Anterior cingulate cortex (tissue), 58 donors: ENCODE measurements at places on chromosomes 16 and 17.
A peak's percentile ranks its signal among the peaks of the same experiment; 100 is the strongest.

DNA sequence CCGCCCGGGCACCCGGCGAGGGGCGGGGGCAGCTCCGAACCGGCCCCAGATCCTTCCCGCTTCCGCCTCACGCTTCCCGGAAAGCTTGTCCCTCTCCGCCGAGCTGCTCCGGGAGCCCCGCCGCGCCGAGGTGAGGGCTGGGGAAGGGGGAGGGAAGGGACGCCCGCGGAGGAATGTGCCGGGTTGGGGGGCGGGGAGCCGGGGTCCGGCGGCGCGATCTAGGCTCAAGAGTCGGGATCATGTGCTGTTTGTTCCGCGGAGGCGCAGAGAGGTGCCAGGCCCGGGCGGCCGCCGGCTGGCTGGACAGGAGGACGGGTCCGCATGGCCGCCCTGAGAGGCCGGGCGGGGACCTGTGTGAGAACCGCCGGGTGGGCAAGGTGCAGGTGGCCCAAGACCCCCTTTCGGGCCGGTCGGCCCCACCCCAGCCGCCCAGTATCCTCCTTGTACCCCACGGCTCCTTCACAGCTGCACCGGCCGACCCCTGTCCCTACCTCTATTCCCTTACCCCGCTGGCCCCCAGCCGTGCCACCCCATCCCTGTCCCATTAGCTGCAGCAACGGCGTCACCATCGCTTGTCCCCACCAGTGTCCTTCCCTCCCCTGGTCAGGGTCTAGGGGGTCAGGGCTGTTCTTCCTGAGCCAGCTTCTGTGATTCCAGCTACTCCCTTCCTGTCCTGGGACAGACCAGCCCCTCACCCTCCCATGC lies 429 bp downstream of the KIF1C start:
- DNase-seq: peak; percentile 40

- no peak for DNase-seq
These were observed 24.4 kb downstream of the GLP2R start for GRCh38 chr17:9850151-9850550.

DNA sequence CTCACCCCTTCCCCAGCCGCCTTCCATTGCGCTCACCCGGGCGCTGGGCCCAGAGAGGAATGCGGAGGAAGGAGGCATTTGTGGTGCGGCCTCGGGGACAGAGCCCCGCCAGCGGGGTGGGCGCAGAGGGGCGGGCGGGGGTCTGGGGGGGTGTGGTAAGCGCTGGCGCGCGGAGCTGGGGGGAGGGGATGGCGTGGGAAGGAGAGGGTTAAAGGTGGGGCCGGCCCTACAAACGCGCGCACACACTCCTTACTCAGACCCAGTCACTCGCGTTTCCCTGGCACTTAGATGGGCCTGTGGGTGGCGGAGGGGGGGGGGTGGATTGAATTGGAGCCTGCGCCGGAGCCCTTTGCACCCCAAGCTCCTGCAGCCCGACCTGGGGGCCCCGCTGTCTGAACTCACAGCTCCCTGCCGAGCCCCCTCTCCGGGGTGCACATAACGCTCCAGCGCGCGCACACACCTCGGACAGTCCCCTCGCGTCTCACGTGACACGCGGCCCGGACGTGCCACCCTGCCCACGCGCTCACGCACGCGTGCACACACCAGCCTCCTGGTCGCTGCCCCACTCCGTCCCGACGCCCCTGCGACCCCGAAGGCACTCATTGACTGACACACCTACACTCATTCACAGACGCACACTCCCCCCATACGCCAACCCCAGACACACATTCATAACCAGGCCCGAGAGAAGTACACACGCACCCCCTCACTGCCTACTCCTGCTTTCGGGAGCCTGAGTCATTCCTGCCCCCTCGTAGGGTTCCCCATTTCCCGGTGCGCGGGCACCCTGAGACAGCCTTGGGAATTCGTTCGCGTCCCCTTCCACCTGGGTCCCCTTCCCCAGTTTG lies 844 bp downstream of the TBKBP1 start:
- peak; percentile 52 for DNase-seq

DNA sequence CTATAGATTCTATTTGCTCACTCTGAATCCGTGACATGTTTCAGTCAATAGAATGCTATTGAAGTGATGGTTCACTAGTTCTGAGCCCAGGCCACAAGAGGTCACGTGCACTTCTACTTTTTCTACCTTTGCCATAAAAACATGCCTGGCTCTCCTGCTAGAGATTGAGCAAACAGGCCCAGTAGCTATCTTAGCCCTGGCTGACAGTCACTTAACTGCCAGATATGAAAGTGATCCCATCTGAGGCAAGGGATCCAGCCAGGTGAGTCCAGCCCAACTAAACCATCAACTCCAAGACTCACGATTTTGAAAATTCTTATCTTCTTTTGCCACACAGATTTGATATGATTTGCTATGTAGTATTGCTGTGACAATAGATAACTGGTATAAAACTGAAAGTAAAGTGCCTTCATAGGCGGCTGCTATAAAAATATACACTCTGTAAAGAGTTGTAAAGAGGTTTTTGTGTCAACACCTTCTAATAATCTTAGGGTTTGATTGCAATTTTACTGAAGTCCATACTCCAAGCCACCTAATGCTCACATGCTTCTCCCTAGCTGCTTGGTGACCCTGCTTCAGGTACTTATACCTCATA lies 937.7 kb upstream of the SOX9 start:
- DNase-seq: no peak

GRCh38 chr17:37458805-37459204 lies 30.9 kb upstream of the DUSP14 start:
- DNase-seq: no peak

DNA sequence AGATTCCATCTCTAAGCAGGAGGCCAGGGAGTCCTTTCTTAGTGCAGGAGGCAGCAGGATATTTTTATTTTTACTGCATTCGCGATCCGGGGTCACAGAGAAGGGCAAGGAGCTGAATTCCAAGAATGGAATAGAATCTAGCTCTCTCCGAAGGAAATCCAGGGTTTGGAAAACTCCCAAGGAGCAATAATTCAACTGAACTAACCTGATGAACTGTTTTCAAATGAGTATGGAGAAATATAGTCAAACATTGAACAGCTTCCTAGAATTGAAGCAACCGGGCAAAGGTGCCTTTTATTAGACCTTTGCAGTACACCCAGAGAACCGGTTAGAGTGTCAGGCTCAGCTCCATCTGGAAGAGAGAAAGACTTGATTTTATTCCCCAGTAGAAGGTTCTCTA lies 120.7 kb upstream of the MAF start:
- no peak for DNase-seq

GRCh38 chr16:4574919-4575705 lies 19.0 kb downstream of the C16orf96 start:
- DNase-seq: no peak

DNA sequence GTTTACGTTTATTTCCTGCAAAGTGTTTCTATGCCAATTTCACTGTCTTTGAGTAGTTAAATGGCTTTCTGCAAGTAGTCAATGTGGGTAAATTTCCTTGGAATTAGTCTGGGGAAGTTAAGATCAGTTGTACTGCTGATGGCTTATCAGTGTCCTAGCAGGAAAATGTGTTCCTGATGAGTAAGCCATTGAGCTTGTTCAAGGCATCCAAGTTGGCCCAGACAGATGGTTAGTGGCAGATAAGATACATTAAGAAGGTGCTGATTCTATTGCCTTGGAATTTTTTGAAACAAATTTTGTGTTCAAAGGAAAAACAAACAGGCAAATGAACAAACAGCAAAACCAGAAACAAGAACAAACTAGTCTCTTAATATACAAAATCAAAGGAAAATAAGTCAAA lies 258.4 kb downstream of the MAP2K6 start:
- no peak for DNase-seq

DNA sequence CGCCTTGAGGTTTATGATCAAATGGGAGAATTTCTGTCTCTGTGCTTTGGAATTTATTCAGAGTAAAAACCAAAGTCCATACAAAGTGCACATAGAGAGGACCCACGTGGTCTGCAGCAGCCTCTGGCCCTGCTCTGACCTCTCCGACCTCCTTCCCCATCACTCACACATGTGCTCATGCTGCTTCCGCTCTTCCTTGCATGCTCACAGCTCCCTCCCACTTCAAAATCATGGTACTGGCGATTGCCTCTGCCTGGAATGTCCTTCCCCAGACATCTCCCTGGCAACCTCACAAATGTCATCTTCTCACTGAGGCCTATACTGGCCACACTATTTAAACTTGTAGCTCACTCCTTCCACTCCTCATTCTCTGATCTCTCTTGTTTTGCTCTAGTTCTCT lies 418.0 kb downstream of the CA10 start:
- DNase-seq: no peak

GRCh38 chr16:1363501-1364041 lies 11.8 kb downstream of the GNPTG start:
- DNase-seq: peak; percentile 19

GRCh38 chr17:43398724-43399595 lies at the start of gene ARL4D:
TSS of gene ARL4D (plus strand) at chr17:43398993. CDS start at chr17:43399733, 740 bp downstream.
- DNase-seq: peak; percentile 80

DNA sequence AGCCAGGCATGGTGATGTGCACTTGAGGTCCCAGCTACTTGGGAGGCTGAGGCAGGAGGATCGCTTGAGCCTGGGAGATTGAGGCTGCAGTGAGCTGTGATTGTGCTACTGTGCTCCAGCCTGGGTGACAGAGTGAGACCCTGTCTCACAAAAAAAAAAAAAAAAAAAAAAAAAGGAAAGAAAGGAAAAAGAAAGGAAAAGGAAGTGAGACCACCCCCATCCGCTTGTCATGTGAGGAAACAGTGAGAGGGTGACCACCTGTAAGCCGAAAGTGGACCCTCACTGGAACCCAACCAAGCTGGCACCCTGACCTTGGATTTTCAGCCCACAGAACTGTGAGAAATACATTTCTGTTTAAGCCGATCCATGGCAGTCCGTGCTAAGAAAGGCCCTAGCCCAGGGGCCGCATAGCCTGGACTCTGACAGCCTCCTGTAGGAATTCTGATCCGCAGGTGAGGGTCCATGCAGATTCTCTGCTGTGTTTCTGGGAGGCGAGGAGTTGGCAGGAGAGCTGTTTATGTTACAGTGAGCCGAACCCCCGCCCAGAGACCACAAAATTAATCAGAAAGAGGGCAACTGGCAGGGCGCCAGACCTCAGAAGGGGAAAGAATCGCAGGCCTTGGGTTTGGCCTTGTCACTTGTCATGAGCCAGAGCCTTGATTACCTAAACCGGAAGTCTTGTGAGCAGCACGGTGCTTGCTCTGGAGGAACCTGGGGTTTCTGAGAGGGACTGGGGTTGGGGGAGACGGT lies 945 bp downstream of the SGSH start:
- DNase-seq: no peak

DNA sequence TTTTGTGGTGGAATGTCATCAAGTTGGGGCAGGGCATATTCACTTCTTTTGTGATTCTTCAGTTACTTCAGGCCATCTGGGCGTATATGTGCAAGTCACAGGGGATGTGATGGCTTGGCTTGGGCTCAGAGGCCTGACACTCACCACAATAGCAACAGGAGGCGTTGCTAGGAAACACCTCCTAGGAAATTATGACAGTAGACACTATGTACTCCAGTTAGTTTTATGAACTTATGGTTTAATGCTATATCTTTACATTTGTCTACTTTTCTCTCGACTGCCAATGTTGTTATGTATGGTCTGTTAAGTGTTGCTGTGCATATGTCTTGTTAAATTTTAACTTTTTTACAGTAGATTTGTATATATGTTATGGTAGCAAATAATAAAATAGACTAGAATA lies 788.7 kb upstream of the GOT2 start:
- DNase-seq: no peak

GRCh38 chr16:11104168-11105037 lies 151.6 kb downstream of the SOCS1 start:
- DNase-seq: no peak

DNA sequence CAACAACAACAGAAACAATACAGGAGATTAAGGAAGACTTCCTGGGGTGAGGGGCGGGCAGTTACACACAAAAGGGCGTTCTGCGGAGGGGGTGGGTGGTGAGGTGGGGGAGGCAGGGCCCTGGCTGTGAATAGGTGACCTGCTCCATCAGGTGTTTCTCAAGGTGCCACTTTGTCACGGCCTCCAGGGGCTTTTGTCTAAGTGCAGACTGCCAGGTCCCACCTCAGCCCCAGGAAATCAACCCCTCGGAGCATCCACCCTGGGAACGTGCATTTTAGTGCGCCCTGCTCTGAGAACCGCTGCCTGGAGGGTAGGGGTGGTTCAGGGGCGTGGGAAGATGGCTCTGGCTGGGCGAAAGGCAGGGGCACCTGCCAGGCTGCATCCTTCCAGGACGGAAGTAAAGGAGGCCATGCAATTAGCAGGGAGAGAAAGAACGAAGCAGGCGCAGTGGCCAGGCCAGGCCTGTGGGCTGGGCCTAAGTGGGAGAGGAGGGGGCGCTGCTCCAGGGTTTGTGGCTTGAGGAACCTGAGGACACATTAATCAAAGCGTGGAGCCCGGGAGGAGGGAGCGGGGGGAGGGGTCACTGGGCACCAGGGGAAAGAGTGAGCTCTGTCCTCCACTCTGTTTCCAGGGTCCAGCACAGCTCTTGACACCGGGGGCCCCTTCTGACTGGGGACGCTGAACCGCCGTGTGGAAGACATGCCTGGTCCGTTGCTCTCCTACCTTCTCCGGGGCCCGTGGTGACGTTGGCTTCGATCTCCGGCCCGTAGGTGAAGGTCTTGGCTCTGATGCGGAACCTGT lies 49.4 kb upstream of the CDC42EP4 start:
- DNase-seq: no peak

GRCh38 chr16:9463461-9463860 lies 372.0 kb downstream of the HAPSTR1 start:
- no peak for DNase-seq

GRCh38 chr17:48127371-48128051 lies 19.9 kb downstream of the SNX11 start:
- DNase-seq: no peak

- no peak for DNase-seq
These were observed 237.1 kb downstream of the PARN start for GRCh38 chr16:14392960-14393359.

GRCh38 chr17:44338702-44339101 lies 6.4 kb upstream of the GRN start:
- DNase-seq: no peak

DNA sequence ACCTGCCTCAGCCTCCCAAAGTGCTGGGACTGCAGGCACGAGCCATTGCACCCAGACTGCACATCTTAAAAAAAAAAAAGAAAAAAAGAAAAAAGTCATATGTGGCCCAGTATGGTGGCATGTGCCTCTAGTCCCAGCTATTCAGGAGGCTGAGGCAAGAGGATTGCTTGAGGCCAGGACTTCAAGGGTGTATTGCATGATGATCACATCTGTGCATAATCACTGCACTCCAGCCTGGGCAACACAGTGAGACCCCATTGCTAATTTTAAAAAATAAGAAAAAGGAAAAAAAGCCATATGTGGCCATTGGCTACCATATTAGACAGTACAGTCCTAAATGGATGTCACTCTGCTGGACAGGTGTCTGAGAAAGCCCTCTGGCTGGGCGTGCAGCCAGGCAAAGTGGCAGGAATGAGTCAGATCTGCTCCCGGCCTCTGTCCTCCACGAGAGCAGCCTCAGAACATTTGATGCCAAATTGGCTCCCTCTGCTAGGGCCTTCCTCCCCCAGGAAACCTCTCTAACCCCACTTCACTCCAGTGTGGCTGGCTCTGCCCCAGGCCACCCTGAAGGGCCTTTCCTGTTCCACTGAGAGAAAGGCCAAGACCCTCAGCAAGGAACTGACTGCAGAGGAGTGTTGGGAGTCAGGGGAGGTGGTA lies 14.7 kb downstream of the CA7 start:
- DNase-seq: no peak
